ENCODE measurements at places on chromosomes 2 and 18.

DNA sequence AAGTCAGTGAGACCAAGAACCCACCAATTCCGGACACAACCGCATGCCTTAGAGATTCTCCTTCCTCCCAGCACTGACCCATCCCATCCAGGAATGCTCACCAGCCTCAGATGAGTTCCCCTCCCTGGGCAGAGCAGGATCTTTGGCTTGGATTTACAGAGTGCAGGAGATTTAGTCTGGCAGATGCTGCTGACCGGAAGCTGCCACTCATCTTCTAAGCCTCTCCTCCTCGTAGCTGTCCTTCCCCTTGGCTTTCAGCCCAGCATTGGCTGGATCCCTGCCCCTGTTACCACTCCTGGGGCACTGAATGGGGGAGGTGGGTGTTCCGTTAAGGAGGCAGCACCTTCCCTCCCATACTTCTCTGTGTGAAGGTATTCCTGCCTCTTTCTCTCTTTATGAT is 53.2 kb downstream of the VWA3B start:
- DNase-seq = no peak

DNA sequence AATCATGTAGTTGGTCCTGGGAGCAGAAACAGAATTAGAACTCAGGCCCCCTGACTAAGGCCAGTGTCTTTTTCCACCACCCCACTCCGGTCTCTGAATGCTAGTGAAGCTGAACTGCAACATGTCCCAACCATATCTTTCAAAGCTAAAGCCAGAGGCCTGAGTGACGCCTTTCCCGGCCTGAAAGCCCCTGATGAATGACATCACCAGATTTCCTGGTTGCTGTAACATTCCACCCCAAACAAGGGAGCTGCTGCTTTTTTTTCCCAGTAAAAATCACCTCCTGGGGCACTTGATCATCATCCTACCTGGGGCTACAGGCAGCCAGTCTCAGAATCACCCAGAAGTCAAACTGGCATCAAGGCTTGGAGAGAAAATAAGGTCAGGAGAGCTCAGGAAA is 162.7 kb downstream of the ARL4C start:
- no peak for DNase-seq

GRCh38 chr2:8682719-8683667 is 1.1 kb downstream of the ID2 start:
- peak; percentile 69 for DNase-seq

- peak; percentile 48 for DNase-seq
These were observed 102.3 kb downstream of the MAPK4 start for GRCh38 chr18:50662177-50662576.

DNA sequence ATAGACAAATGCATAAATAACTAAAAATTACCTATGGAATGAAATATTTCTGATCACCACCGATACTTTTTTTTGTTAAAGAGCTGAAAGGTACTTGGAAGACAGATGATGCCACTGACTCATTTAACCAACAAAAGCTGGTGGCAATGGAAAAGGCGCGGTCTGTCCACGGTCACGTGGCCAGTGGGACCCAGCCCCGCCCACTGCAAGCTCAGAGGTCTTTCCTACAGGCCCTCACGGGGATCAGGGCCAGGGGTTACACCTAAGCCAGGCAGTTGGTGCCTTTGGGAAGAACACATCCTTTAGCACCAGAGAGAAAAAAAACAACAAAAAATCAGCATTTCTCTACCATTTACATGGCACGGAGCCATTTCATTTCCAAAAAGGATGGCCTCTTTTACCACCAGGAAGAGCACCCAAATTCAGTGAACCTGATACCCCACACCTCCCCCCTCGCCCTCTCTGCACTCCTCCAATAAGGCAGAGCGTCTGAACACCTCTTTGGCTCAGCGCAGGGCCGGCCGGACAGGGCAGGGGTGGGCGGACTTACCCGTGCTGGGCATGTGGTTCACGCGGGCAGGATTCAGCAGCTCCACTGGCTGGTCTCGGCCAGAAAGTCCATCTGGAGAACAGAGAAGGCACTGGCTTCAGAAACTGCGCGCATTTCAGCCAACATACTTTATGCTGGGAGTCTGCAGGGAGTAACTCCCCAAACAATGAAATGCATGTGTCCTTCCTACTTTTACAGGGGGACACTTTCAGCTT is 164.6 kb downstream of the HDAC4 start:
- DNase-seq = no peak

- DNase-seq = no peak
These were observed 48.1 kb downstream of the TSN start for GRCh38 chr2:121803503-121803902.

- DNase-seq = peak; percentile 12
These were observed 6.7 kb downstream of the LMAN1 start for GRCh38 chr18:59352250-59352855.

- DNase-seq = no peak
These were observed 126.6 kb downstream of the ARHGEF4 start for GRCh38 chr2:130963196-130963848.

All from suppressor macrophage (primary cell).